ENCODE measurements at places on chromosomes 11 and 22.
A peak's percentile ranks its signal among the peaks of the same experiment; 100 is the strongest.

- DNase-seq: no peak
Measured at GRCh38 chr11:9741260-9741659, 77.4 kb downstream of the SWAP70 start.

GRCh38 chr11:111840143-111840542, 31.2 kb downstream of the ALG9 start:
- DNase-seq: peak; percentile 38

DNA sequence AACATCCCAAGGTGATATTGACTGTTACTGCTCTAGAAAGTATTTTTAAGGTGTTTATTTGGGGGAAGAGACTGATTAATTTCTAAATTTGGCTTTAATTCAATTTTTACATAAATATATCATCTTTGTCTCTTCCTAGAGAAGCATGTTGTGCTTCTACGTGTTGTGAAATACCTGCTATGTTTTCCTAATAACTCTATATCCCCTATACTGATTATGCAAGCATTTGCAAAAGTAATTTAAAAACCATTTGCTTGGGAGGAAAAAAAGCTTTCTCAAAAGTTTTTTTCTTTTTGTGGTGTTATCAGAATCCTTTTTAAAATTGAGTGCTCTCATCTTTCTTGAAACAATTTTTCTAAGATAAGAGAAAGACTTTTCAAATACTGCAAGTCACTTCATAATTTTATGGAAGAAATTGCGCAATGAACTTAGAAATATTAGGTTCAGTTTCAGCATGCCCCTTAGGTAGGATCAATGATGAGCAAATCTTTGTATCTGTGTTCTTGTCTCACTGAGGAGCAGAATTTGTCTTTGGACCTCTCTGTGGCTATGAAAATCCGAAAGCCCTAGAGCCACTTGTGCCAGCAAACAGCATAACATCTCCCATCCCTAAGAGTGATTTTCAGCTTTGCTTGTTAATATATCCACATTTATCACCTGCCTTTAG, 7.4 kb upstream of the BLID start:
- peak; percentile 24 for DNase-seq

DNA sequence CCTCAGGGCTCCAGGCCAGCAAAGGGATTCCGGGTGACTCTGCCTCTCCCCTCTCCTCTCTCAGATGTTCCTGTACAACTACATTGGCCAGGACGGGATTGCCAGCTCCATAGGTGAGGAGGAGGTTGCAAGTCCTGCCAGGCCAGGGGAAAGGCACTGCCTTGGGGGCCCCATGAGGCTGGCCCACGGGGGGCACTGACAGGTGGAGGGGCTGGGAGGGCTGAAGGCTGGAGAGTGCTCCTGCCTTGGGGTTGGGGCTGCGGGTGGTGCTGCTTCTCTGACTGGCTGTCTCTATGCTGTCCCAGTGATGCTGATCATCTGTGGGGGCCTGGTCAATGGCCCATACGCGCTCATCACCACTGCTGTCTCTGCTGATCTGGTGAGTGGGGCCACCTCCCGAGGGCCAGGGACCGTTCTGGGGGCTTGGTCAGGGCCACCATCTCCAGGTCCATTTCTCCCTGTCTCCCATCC, 21.7 kb downstream of the SLC37A2 start:
- DNase-seq: no peak

DNA sequence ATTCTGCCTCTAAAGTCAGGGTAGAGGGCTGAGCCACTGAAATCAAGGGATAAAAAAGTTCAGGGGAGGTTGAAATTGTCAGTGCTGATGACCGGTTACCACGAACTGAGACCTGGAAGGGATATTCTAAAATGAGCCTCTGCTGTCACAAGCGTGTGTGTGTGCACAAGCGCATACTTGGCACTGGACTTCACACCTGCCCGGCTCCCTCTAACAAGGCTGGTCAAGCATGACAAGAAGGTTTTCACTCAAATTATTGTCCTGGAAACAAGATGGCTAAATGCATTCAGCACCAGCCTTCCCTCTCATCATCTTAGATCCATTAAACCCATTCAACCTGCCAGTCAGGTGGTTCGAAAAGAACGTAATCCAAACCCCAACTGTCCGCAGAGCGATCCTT, 54.8 kb upstream of the CECR2 start:
- DNase-seq: no peak
